ENCODE measurements at places on chromosomes 11 and 22. TPM values are rescaled to one million over a fixed set of nuclear protein-coding genes. Genes with fewer than 3 reads are reported as not detected.

Gene NEAT1
- 618 TPM for total RNA-seq

Gene SLC22A8
- not detected for total RNA-seq

Gene NNMT
- not detected for total RNA-seq

Gene OR5A1
- total RNA-seq: not detected

Gene OR8G5
- not detected for total RNA-seq

Gene OOSP1
- total RNA-seq: not detected

Gene ROBO4
- not detected for total RNA-seq

Gene TIMP3
- not detected for total RNA-seq

Gene TEX54
- total RNA-seq: not detected

Gene PHOX2A
- not detected for total RNA-seq

Gene PIH1D2
- 0.49 TPM for total RNA-seq

Gene APOL5
- total RNA-seq: not detected

Gene BIRC3
- total RNA-seq: 231 TPM

Gene MN1
- 0.14 TPM for total RNA-seq

Gene HBE1
- not detected for total RNA-seq

Gene TPH1
- 0.40 TPM for total RNA-seq

Gene IFT27
- 30.3 TPM for total RNA-seq

Gene SAAL1
- 30.0 TPM for total RNA-seq

Gene POU2AF3
- not detected for total RNA-seq

Gene APOL6
- 59.9 TPM for total RNA-seq

Gene SMTNL1
- not detected for total RNA-seq

Gene SUN2
- total RNA-seq: 412 TPM

Gene FAM227A
- 0.40 TPM for total RNA-seq

Gene CCDC116
- 0.76 TPM for total RNA-seq

Gene MS4A7
- not detected for total RNA-seq

Gene CD248
- total RNA-seq: 35.5 TPM

Gene NARS2
- 20.0 TPM for total RNA-seq

Gene CHADL
- 0.12 TPM for total RNA-seq

Gene CRYBB2
- not detected for total RNA-seq

Measured in activated CD8-positive, alpha-beta memory T cell treated with anti-CD3 and anti-CD28 coated beads, Interleukin-2, amount 10 ng/mL, durations not matched to agents 7 days and 5 days (primary cell).